ENCODE measurements at places on chromosomes 2 and 18.

GRCh38 chr2:66577321-66578053 is 142.6 kb downstream of the MEIS1 start:
- peak; percentile 68 for DNase-seq

GRCh38 chr2:168751104-168751740 is 51.2 kb upstream of the NOSTRIN start:
- no peak for DNase-seq

DNA sequence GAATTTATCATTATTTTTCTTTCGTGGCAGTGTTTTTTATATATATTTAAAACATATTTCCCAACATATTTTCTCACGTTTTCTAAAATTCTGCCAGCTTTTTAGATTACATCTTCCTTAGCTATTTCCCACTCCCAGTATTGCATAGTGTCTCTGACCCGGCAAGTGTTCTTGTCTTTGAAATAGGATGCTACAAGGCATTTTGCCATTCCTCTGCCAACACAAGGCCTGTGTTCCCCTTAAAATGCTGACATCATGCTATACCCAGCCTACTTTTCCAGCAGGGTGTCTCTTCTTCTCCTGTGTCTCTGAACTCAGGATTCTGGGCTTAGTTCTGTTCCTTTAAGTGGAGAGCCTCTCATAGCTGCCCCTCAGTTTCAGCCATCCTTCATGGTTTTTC is 115.2 kb downstream of the DIS3L2 start:
- no peak for DNase-seq

GRCh38 chr18:57759650-57760049 is 43.5 kb downstream of the ATP8B1 start:
- no peak for DNase-seq

DNA sequence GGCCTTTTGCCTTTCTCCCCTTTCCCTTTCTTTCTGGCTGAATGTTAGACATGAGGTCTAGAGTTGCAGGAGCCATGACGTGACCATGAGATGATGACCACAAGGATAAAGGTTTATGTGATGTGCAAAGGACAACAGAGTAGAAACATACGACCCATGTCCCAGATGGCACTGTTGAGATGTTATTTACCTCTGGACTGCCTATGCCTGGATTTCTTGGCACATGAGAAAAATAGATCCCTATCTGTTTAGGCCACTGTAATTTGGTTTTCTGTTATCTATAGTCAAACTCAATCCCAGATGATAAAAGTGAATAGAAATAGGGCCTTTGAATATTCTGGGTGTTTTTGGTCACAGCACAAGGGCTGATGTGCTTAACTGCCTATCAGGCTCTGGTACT is 58.8 kb downstream of the GDF7 start:
- no peak for DNase-seq

DNA sequence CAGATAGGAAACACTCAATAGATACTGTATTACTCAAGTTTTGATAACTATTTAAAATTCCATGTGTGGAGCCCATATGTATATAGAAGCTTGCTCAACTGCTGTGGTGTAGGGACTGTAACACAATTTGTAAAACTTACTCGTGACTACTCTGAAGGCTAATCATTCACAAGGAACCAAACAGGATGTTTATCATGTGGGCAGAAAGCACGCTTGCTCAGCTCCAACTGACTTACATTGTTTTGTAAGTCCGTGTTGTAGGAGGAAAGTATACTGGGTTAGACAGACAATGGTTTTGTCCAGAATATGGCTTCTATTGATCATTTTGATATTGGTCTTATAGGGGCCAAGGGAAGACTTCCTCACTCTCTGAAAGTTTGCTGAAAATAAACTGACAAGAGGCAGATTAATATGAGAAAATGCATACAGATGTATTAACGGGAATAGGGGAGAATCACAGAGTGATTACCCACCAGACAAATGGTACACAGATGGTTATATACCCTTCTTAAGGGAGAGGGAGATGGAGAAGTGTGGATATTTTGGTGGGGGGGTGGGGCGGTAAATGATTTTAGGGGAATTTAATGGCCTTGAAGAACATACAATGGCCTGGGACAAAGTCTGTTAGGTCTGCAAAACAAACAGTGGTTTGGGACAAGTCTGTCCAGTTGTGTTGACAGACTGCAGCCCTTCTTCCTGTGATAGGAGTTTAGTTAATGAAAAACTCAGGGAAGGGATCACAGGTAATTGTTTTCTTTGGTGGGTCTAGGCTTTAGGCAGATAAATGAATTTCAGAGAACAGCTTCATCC is 259.3 kb upstream of the SP5 start:
- DNase-seq: no peak

GRCh38 chr18:7172611-7173010 is 55.0 kb upstream of the LAMA1 start:
- DNase-seq: no peak

GRCh38 chr2:86352727-86353221 is 15.3 kb upstream of the REEP1 start:
- no peak for DNase-seq

DNA sequence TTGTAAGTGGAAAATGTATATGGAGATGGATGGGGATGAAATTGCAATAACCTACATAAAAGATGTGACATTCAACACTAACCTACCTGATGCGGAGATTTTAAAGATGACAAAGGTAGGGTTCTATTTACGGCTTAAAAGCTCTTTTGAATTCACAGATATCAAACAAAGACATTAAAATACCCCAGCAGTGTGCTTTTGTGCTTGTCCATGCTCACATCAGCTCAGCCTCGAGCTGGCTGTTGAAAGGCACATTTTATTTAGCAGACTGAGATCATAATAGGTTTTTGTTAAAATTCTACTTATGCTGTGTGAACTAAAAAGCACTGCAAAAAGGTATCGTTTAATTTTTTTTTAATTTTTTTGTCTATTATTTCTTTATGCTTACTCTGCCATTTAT is 96.0 kb upstream of the CDCA7 start:
- no peak for DNase-seq

- DNase-seq: no peak
Observed at GRCh38 chr2:108573061-108573460, 38.8 kb downstream of the LIMS1 start.
